ENCODE measurements at places on chromosomes 7 and 10.

DNA sequence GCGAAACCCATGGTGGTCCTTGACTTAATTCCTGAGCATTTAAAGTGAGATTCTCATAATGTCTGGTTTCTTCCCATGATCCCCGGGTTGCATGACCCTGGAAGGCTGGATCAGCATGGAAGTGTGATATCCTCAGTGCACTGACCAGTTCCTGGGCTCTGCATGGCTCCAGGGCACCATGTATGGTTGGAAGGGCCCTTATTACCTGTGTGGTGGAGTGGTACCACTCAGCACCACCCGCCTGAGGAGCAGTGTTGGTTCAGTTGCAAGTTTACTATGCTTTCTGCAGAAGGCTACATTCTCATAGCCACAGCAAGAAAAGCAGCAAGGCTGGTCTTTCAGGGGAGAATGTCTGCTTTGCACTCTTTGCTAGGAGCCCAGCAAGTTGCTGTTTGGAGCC, 325.7 kb upstream of the MKI67 start:
- no peak for DNase-seq

- DNase-seq = no peak
Observed at GRCh38 chr7:111498391-111499007, 63.8 kb downstream of the IMMP2L start.

- no peak for DNase-seq
Observed at GRCh38 chr10:44674536-44675386, 236.4 kb upstream of the TMEM72 start.

DNA sequence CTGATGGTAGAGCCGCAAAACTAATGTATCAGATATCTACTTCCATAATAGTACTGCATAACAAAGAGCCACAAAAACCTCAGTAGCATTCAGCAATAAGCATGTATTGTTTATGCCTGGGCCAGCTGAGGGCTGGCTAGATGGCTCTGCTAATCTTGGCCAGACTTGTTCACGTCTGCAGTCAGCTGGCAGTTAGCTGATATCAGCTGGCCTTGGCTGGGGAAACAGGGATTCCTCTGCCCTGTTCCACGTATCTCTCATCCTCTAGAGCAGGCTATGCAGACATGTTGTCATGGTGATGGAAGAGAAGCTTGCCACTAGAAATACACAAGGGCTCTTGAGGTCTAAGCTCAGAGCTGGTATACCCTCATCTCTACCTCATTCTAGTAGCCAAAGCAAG, 62.9 kb downstream of the GRM8 start:
- no peak for DNase-seq

DNA sequence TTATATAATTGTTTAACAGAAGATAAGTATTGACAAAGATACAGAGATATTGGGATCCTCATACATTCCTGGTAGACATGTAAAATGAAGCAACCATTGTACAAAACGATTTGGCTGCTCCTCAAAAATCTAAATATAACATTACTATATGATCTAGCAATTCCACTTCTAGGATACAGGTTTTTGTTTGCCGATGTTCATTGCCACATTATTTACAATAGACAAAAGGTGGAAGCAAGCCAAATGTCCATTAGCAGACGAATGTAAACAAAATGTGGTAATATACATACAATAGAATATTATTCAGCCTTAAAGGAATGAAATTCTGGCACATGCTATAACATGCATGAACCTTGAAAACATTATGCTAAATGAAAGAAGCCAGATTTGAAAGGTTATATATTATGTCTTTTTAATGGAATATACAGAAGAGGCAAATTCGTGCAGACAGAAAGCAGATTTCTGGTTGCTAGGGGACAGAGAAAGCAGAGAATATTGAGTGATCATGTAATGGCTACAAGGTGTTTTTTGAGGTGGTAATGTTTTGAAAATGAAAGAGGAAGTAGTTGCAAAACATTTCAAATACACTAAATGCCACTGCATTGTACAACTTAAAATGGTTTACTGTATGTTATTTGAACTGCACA, 44.9 kb downstream of the POLR1F start:
- DNase-seq = no peak

GRCh38 chr7:36430186-36430585, 40.5 kb downstream of the ANLN start:
- no peak for DNase-seq

DNA sequence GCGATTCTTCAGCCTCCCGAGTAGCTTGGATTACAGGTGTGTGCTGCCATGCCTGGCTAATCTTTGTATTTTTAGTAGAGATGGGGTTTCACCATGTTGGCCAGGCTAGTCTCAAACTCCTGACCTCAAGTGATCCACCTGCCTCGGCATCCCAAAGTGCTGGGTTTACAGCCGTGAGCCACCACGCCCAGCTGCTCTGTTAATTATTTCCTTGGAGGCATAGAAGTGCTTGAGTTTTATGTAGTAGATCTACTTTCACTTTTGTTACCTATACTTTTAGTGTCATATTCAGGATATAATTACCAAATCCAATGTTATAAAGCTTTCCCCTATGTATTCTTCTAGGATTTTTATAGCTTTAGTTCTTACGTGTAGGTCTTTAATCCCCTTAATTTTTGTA, 1093.0 kb downstream of the GATA3 start:
- no peak for DNase-seq

- no peak for DNase-seq
Observed at GRCh38 chr7:99713995-99714570, 20.9 kb downstream of the CYP3A7 start.

- no peak for DNase-seq
Observed at GRCh38 chr10:120506674-120507073, 49.6 kb downstream of the PLPP4 start.

- no peak for DNase-seq
Observed at GRCh38 chr7:77320137-77320536, 96.0 kb downstream of the GSAP start.

DNA sequence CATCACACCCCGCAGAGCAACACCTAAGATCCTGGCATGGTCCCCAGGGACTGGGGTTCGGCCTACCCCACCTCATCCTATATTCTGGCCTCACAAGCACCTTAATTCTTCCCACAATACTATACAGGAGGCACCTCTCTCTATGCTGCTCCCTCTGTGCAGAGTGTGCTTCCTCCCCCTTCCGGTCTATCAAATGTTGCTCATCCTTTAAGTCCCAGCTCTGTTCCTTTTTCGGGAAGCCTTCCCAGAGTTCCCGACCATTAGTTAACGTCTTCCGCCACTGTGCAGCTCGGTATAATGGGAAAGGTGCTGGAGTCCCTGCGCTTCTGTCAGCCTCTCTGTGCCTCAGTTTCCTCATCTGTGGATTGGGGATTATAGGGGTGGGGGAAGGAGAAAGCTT, 21.8 kb downstream of the PALD1 start:
- DNase-seq = no peak

All from T-helper 9 cell (primary cell).